ENCODE measurements at places on chromosomes 5 and 9.

GRCh38 chr5:142618130-142618523 lies 67.8 kb downstream of the FGF1 start:
- peak; percentile 61 for DNase-seq

DNA sequence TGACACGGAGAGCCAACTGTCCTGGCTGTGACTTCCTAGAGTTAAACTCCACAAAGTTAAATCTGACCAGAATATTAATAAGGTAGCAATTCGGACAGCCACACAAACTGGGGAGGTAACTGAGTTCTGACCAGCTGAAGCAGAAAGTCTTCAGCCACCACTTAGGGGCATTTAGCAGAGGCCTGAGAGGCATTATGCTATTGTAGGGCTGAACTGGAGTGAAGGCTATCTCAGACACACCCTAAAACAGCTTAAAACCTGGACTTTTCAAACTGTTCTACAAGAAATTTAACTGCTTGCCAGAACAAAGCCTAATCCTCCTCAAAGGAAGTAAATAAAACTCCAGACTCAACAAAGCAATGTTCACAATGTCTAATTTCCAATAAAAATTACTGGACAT lies 32.4 kb downstream of the RANBP6 start:
- DNase-seq, result no peak

GRCh38 chr9:132877824-132878694 lies at the start of gene AK8:
Gene AK8, minus strand, starts transcription at chr9:132878284. Its CDS starts 29 bp downstream, at chr9:132878255.
- DNase-seq, result peak; percentile 67

GRCh38 chr5:174755106-174755505 lies 30.7 kb downstream of the MSX2 start:
- no peak for DNase-seq

DNA sequence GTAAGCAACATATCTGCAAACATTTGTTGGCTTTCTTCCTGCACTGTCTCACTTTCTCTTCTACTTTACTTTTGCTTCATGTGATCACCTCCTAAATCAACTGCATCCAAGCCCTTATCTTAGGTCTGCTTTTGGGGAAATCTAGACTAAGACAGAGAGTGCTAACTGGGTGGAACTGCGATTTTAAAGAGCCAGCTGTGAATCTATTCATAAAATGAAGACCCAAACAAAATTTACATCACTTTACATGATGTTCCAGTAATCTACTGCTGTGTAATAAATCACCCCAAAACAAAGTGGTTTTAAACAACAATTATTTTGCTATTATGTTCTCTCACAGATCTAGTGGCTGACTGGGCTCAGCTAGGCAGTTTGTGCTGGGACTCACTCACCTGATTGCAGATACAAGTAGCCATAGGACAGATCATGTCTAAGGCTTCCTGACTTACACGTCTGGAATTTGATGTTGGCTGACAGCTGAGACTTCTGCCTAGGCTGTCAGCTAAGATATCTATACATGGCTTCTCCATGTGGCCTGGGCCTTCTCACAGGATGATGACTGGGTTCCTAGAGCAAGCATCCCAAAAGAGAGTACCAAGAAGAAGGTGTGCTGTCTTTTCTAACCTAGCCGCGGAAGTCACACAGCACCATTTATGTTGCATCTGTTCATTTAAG lies 145.1 kb upstream of the TBCA start:
- DNase-seq, result no peak

DNA sequence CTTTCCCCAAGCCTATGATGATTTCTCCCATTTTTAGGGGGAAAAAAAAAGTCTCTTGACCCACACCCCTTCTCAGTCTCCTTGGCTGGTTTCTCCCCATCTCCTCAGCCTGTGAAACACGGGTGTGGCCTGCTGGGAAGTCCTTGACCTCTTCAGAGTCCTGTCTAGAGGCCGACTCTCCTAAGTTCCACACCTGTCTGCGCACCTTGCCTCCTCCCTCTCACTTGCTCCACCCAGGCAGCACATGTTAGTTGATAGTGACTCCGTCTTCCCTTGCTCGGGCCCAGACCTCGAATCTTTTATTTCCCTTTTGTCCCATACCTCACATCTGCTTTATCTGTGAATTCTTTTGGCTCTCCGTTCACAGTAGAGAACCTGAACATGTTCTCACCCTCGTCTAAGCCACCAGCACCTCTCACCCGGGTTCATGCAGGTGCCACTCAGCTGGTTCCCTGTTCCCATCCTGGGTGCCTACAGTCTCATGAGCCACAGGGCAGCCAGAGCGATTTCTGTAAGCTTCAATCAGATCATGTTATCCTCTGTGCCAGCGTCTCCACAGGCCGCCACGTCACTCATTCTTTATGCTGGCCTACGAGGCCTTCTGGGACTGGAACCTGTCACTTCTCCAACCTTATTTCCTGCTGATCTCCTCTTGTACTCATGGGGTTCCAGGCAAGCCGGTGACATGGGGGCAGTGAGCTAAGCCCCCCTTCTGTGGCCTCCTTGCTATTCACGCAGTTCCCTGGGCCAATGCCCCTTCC lies 51.7 kb upstream of the LRRTM2 start:
- no peak for DNase-seq

GRCh38 chr5:175658299-175659145 lies 651 bp downstream of the HRH2 start:
- peak; percentile 28 for DNase-seq

Data from stimulated activated CD4-positive, alpha-beta T cell treated with anti-CD3 and anti-CD28 coated beads, Interleukin-1b, Interleukin-23, amount 100 ng/mL, for 48 hours (primary cell).